Stimulated activated CD4-positive, alpha-beta T cell treated with anti-CD3 and anti-CD28 coated beads, Interleukin-15, amount 100 ng/mL, for 1 hour (primary cell): ENCODE measurements at places on chromosomes 5 and 9.

GRCh38 chr5:160743027-160743426 is 109.0 kb downstream of the ATP10B start:
- DNase-seq: no peak

DNA sequence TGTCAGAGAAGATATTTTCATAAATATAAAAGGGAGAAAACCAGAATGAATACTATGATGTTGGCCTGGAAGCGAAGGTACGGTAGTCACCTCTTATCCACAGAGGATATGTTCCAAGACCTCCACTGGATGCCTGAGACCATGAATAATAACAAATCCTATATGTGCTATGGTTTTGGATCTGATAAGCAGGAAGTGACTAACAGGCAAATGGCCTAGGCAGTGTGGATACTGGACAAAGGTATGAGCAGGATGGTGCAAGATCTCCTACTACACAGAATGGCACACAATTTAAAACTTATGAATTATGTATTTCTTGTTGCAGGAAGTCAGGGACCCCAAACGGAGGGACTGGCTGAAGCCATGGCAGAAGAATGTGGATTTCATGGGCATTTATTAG is 48.2 kb downstream of the ADAMTS12 start:
- DNase-seq: no peak

GRCh38 chr5:66987949-66988838 is 208.4 kb downstream of the CD180 start:
- no peak for DNase-seq

- no peak for DNase-seq
Measured at GRCh38 chr5:10227379-10227778, 22.3 kb downstream of the ATPSCKMT start.

DNA sequence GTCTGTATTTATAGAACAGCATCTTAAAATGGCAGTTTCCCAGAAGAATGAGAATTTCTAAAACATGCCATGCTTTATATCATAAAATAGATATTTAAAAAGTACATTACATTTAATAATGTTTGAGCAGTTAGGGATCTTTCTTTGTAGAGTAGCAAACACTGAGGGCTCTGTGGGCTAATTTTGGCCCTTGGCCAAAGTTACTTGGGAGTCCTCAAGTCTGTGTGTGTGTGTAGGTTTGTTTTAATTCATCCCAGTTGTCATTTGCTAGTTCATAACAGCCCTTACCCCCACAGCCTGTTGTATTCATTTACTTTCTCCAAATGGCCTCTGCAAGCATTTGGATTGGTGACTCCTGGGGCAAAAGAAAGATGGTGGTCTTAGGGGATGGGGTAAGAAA is 576.4 kb upstream of the SGCD start:
- no peak for DNase-seq
